ENCODE measurements at places on chromosomes 7 and 10.

GRCh38 chr10:79392506-79393176 lies 45.4 kb downstream of the PPIF start:
- no peaks in the 10 kb centered on the region for H3K27me3 ChIP-seq
- H3K4me3 ChIP-seq, result no peak overlapping the region
- H3K4me1 ChIP-seq, result peaks cover under 1% of the 10 kb centered on the region
- no peak for DNase-seq
- H3K36me3 ChIP-seq, result no peaks in the 10 kb centered on the region

DNA sequence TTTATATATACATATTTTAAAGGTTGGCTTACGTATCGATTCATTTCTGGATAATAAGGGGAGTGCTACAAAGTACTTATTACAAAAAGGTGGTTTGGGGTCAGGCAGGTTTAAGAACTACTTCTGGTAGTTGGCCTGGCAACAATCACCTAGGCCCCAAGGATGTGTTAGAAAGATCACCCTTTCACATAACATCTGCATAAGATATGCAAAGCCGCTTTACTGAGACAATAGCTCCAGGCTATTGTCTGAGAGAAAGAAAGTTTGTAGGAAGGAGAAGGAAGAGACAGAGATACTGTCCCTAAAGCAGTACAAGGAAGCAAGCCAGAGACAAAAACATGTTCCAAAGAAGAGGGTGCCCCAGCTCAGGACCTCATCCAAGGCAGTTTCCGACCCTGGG lies 6.2 kb downstream of the PAXIP1 start:
- H3K4me3 ChIP-seq, result no peak overlapping the region
- peaks cover 9% of the 10 kb centered on the region for H3K36me3 ChIP-seq

GRCh38 chr7:37448011-37448635 lies 541 bp downstream of the ELMO1 start:
- H3K27ac ChIP-seq, result peak overlapping the region; percentile 88
- H3K4me3 ChIP-seq, result peak overlapping the region; percentile 92
- H3K4me1 ChIP-seq, result peaks cover 11% of the 10 kb centered on the region
- no peaks in the 10 kb centered on the region for H3K36me3 ChIP-seq
- H3K27me3 ChIP-seq, result peaks cover 11% of the 10 kb centered on the region

GRCh38 chr10:128254476-128254875 lies 128.3 kb upstream of the MKI67 start:
- H3K27me3 ChIP-seq, result no peaks in the 10 kb centered on the region
- DNase-seq, result no peak
- no peak overlapping the region for H3K27ac ChIP-seq

- H3K4me3 ChIP-seq, result no peak overlapping the region
- H3K4me1 ChIP-seq, result no peaks in the 10 kb centered on the region
- no peaks in the 10 kb centered on the region for H3K36me3 ChIP-seq
Observed at GRCh38 chr7:28183627-28184026, 3.0 kb upstream of the JAZF1 start.

DNA sequence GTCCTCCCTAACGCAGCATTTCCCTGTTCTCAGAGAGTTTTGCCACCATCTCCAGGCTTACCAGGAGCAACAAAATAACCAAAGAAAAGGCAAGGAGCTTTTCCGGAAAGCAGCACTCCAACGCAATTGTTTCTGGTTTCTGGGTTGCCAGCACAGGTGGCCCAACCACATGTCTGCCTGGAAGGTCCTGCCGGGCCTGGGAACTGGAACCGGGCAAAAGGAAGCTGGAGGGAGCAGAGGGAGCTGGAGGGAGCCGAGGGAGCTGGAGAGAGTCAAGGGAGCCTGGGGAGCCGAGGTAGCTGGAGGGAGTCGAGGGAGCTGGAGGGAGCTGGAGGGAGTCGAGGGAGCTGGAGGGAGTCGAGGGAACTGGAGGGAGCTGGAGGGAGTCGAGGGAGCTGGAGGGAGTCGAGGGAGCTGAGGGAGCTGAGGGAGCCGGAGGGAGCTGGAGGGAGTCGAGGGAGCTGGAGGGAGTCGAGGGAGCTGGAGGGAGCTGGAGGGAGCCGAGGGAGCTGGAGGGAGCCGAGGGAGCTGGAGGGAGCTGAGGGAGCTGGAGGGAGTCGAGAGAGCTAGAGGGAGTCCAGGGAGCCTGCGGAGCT lies 54.6 kb downstream of the STK32C start:
- H3K27ac ChIP-seq, result no peak overlapping the region
- H3K4me1 ChIP-seq, result no peaks in the 10 kb centered on the region
- peaks cover 7% of the 10 kb centered on the region for H3K27me3 ChIP-seq

DNA sequence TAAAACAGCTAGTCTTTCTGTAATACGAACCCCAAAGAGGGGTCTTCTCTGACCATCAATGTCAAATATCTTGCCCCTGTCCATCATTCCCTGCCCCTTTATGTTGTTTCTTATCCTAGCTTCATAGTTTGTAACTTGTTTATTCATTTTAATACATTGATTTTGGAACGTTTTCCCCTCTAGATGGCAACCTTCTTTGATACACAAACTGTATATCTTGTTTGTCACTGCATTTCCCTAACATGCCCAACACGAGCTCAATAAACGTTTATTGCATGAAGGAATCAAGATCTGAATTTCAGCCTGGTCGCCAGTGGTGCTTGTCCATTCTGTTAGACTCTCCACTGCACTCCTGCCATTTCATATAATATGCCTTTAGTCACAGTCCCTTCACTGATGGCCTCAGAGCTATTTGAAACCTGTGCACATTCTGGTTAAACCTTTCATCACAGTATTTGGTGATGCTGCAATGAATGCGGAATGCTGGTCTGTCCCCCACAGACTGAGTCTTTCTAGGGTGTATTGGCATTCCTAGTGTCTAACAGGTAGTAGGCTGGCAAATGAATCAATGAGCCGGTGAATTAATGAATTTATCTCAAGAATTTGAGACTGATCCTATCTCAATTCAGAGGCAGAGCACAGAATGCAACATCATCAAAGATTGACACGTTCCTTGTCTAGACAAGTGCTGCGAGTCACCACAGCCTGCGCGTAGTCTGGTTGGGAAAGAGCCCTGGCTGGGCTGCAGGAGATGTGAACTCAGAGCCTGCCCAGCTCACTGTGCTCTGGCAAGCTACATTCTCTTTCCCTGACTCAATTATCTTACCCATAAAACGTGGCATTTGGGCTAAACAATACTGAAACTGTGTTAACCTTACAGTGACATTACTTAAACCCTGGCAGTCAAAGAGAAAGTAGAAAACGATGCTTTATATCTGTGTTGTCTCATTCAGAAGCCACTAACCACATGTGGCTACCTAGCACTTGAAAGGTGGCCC lies 55.2 kb upstream of the FRMD4A start:
- H3K27me3 ChIP-seq, result no peaks in the 10 kb centered on the region
- H3K27ac ChIP-seq, result no peak overlapping the region
- no peaks in the 10 kb centered on the region for H3K36me3 ChIP-seq
- no peak for DNase-seq
- H3K4me3 ChIP-seq, result no peak overlapping the region

DNA sequence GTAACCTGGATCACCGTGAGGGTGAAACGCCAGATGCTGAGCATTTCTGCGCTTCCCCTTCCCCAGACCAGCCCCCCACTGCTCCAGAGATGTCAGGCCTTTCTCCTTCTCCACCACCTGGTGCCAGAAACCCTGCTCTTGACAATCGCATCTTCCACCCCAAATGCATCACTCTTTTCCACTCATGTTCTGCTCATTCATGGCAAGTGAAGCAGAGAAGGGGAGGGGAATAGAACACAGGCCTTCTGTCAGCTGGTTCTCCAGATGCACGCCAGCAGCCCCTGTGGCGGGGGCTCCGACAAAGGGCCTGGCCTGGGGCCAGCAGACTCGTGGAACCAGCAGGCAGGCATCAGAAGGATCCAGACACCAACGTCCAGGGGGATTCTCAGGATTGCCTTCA lies 68.5 kb upstream of the SVIL start:
- H3K4me1 ChIP-seq, result peaks cover 14% of the 10 kb centered on the region
- H3K27me3 ChIP-seq, result no peaks in the 10 kb centered on the region
- DNase-seq, result no peak
- H3K27ac ChIP-seq, result peak overlapping the region; percentile 40

DNA sequence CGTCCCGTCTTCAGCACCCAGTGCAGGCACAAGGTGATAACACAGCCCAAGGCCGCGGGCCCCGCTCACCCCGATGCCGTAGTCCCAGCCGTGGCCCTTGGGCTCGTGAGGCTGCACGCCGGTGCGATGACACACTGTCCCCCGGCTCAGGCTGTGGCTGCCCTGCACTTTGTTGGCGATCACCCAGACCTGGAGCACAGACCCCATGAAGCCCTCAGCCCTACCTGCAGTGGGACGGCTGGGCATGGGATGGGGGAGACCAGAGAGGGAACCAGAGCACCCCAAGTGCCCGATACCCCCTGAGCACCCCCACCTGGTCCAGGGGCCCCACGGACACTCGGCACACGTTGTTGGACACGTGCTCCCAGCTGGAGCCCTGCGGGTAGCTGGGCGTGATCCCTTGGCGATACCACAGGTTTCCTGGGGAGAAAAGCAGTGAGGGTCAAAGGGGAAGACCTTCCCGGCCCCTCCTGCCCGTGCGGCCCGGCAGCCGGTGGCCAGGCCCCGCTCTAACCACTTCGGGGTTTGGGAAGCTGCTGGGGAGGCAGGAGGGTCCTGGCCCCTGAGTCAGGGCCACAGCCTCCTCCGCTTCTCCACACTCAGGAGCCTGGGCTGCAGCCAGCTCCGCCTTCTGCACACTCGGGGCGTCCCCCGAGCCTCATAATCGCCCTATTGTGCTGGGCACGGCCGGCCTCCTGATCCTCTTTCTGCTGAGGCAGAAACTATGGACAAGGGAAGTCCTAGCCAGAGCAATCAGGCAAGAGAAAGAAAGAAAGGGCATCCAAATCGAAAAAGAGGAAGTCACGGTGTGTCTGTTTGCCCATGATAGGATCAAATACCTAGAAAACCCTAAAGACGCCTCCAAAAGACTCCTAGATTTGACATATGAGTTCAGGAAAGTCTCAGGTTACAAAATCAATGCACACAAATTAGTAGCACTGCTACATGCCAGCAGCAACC lies 6.7 kb downstream of the BHLHA15 start:
- peaks cover 1% of the 10 kb centered on the region for H3K36me3 ChIP-seq
- peak overlapping the region; percentile 3 for H3K27ac ChIP-seq
- peak overlapping the region; percentile 22 for H3K4me3 ChIP-seq
- H3K27me3 ChIP-seq, result no peaks in the 10 kb centered on the region
- peaks cover 3% of the 10 kb centered on the region for H3K4me1 ChIP-seq

- H3K36me3 ChIP-seq, result no peaks in the 10 kb centered on the region
- no peak overlapping the region for H3K4me3 ChIP-seq
- DNase-seq, result no peak
- H3K4me1 ChIP-seq, result no peaks in the 10 kb centered on the region
- H3K27me3 ChIP-seq, result peaks cover 11% of the 10 kb centered on the region
Observed at GRCh38 chr7:129073204-129073603, 18.3 kb upstream of the TNPO3 start.

GRCh38 chr7:135321556-135321955 lies 87.9 kb downstream of the STRA8 start:
- no peaks in the 10 kb centered on the region for H3K36me3 ChIP-seq
- H3K4me3 ChIP-seq, result no peak overlapping the region
- no peaks in the 10 kb centered on the region for H3K27me3 ChIP-seq
- H3K27ac ChIP-seq, result no peak overlapping the region
- H3K4me1 ChIP-seq, result peaks cover 2% of the 10 kb centered on the region

DNA sequence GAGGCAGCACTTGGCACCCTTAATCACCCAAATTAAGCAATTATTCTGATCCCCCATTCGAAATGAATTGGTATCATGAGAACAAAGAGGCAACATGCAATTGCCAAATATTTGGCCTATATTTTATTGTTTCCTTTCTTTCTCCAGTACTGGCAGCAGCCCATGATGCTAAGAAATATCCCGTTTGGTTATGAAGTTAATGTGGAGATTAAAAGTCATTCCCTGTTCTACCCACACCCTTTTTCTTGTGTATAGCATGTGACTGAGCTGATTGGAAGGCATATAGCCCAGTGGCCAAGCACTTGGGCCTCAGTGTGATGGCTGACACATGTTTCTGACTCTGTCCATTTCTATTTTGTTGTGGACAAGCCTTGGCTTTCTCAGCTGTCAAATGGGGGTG lies 692.3 kb upstream of the GALNT17 start:
- H3K4me1 ChIP-seq, result peaks cover 6% of the 10 kb centered on the region
- DNase-seq, result no peak
- no peak overlapping the region for H3K4me3 ChIP-seq

GRCh38 chr7:468681-469562 lies 50.7 kb downstream of the PDGFA start:
- H3K4me3 ChIP-seq, result no peak overlapping the region
- H3K27ac ChIP-seq, result no peak overlapping the region
- no peaks in the 10 kb centered on the region for H3K4me1 ChIP-seq
- H3K27me3 ChIP-seq, result no peaks in the 10 kb centered on the region
- no peak for DNase-seq

- peak overlapping the region; percentile 50 for H3K27ac ChIP-seq
- no peaks in the 10 kb centered on the region for H3K27me3 ChIP-seq
- no peak overlapping the region for H3K4me3 ChIP-seq
- peaks cover 83% of the 10 kb centered on the region for H3K36me3 ChIP-seq
- DNase-seq, result no peak
Observed at GRCh38 chr7:140564643-140565042, 76.0 kb downstream of the DENND2A start.

DNA sequence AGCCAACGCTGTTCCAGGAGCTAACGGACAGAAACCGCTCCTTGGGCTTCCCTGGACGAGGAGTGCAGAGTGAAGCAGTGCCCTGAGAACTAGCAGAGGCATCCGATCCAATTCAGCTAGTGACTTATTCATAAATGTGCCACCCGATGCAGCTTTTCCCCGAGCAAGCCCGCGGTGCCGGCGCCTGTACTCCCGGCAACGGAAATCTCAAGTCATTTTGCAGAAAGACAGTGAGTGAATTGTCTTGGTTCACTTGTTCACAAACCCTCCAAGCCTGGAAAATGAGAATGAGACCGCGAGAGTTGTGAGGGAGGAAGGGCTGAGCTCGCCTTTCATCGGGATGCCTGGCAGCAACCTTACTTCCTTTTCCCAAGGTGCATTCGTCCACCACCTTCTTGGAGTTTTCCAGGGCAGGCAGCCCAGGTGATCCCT lies 87.5 kb downstream of the COBL start:
- H3K36me3 ChIP-seq, result no peaks in the 10 kb centered on the region
- H3K27me3 ChIP-seq, result peaks cover 7% of the 10 kb centered on the region
- no peak overlapping the region for H3K27ac ChIP-seq
- no peak overlapping the region for H3K4me3 ChIP-seq
- no peak for DNase-seq
